ENCODE measurements at places on chromosomes 11 and 22.

GRCh38 chr22:46696229-46696518, 41.9 kb downstream of the CERK start:
- DNase-seq = no peak

- DNase-seq = no peak
Observed at GRCh38 chr11:129881570-129882170, 13.7 kb downstream of the NFRKB start.

GRCh38 chr11:60454212-60454611, 1.4 kb upstream of the MS4A1 start:
- DNase-seq = no peak

DNA sequence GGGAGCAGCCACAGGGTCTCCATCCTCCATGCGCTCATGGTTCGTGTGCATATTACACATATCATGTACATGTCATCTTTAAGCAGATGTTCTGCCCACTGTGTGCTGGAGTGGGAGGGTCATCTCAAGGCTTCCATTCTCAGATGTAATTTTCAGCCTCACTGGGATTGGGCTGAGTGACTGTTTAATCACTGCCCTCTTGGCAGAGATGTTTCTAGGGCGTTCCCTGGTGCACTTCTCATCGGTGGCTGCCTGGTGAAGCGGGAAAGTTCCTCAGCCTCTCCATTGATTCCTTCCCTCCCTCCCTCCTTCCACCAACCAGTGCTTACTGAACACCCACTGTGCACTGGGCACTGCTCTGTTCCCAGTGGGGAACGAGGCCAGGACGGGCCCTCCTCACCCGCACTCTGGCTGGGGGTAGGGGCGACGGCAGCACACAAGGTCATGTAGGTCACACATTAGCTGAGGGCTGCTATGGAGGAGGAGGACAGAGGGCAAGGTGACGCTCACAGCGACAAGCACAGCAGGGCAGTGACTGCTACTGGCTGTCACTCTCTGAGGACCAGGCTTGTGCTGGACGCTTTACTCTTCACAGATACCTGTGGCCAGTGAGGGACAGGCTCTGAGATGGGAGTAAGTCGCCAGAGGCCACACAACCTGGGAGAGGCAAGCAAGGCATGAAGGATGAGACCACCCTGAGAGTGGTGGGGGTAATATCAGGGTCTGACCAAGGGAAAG, 22.9 kb downstream of the GNAZ start:
- DNase-seq = no peak

DNA sequence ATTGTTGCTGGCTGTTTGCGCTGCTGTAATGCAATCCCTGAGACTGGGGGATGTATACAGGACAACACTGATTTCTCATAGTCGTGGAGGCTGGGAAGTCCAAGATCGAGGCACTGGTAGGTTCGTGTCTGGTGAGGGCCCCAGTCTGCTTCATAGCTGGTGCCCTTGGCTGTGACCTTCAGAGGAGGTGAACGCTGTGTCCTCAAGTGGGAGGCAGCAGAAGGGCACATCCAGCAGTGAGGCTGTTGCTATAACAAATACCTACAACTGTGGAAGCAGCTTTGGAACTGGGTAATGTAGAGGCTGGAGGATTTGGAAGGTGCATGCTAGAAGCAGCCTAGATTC, 21.3 kb downstream of the KRTAP5-5 start:
- no peak for DNase-seq

DNA sequence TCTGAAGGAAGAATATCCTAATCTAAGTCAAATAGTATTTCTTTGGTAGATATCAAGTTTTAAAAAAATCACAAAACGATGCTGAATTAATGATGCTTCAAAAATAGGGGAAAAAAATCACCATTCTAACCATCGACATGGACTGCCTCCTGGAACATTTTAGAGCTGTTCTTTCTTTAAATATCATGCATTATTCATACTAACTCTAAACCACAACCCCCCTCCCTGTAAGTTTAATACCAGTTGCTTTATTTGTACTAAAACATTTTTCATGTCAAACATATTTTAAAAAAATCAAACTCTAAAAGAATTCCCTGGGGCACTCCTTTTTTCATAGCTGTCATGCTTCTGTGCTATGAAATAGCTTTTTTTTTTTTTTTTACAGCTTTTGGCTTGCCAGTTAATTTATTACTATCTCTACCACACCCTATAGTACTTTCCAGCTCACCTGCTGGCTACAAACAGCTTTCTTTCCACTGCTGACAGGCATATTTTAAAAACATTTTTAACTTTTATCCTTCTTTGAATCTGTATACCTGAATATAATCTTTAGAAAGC, 256.9 kb downstream of the SOX6 start:
- DNase-seq = no peak

DNA sequence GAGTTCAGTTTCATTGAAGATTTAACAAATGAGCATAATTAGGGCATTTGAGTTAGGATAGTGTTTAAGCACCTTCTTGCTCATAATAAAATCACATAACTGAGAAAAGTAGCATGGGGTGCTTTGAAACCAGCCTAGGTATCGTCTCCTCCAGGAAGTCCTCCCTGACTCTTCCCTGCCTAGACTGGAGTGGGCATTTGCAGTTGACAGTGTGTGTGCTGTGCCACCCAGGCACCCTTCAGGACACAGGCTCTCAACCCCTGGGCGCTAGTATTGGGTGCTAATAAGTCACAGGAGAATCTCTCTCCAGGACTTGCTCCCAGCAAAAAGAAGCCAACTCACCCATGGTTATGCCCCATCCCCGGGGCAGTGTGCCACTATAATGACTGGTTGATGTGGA, 584.1 kb downstream of the INSC start:
- DNase-seq = no peak

DNA sequence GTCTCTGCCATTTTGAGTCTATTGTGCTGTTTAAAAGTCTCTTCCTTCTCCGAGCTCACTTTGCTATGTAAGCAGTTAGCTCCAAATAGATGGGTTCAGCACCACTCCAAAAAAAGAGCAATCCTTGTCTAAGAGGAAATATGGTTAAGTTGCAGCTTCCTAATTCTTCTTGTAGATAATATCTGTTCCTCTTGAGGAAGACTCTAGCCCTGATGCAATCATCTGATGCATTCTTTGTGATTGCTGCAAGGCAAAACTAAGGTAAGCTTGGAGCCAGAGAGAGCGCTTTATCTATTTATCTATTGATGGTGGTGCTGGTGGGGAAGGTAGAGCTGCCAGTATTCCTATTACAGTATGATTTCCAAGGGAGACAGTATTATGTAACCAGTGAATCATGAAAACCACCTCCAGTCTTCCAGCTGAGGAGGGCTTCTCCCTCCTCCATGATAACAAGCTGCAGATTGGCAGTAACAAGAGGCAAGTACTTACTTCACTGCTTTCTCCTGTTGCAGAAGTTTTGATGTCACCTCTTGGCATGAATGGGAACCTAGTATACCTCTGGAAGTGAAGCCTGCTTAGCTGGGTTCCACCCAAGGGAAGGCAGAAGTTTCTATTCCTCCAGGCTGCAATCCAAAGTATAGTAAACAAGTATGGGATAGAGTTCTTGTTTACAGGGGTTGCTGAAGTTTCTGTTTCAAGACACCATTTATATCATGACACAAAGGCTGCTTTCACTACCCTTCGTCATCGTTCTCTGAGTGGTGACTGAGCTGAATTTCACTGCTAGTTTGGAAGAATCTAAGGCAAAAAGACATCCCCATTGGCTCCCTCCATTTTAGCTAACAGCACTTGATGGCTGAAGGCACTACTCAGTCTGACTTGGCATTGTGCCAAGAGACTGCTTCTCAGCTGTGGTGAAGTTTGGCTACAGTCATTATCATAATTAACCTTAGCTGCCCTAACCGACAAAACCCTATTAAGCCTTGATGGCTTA, 49.7 kb downstream of the FDX1 start:
- no peak for DNase-seq

All from non-pigmented ciliary epithelial cell (primary cell).